ENCODE measurements at places on chromosomes 3 and 15. TPM values are rescaled to one million over a fixed set of nuclear protein-coding genes. Genes with fewer than 3 reads are reported as not detected.
A peak's percentile ranks its signal among the peaks of the same experiment; 100 is the strongest.

Gene APOD
- 756 TPM for total RNA-seq

Gene TRPM1
- not detected for total RNA-seq

DNA sequence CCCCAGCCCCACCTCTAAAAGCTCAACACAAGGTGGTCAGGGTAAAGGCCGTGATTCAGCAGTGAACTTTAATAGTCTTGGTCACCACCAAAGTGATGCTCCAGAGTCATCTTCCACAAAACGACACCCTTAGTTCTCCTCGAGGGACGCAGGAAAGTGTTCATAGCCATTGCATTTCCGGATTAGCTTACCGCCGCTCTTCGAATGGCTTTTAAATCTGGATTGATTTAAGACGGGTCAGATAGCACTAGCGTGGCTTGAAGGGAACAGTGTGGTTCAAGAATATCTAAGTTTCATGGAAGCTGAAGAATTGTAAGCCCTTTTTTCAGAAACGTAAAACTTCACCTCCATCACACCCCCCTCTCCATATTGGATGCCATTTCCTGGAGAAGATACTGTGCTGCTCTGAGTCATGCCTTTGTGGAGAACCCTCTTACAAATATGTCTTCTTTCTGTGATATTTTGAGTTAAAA, 829 bp downstream of the RNF7 start:
- no peak for DNase-seq
- H3K36me3 ChIP-seq = no peaks in the 10 kb centered on the region
- H3K27me3 ChIP-seq = no peaks in the 10 kb centered on the region
- peak overlapping the region; percentile 96 for H3K4me3 ChIP-seq

DNA sequence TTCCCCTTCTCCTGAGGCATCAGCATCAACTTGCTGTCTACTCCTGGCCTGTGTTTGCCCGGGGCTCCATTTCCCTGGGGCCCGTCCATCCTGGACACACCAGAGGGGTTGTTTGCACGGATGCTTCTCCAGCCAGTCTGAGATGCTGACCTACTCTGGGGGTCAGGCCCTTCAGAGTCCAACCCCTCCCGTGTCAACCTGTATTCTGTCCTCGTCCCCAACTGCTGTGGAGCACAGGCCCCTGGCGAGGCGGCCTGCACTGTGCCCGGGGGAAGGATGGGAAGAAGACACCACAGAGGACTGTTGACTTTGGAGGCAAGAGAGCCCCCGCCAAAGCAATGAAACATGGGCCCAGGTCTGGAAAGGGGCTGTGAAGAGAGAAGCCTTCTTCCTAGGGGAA, 25.8 kb downstream of the ALS2CL start:
- H3K27ac ChIP-seq = no peak overlapping the region
- DNase-seq = no peak
- H3K27me3 ChIP-seq = no peaks in the 10 kb centered on the region
- H3K4me1 ChIP-seq = peaks cover 10% of the 10 kb centered on the region
- no peak overlapping the region for H3K4me3 ChIP-seq
- no peaks in the 10 kb centered on the region for H3K36me3 ChIP-seq

- no peak for DNase-seq
- no peak overlapping the region for H3K27ac ChIP-seq
- no peaks in the 10 kb centered on the region for H3K27me3 ChIP-seq
- no peaks in the 10 kb centered on the region for H3K36me3 ChIP-seq
- no peak overlapping the region for H3K4me3 ChIP-seq
- H3K4me1 ChIP-seq = peaks cover 24% of the 10 kb centered on the region
Observed at GRCh38 chr15:69344238-69344637, 45.5 kb downstream of the PAQR5 start.

- DNase-seq = no peak
- no peak overlapping the region for H3K27ac ChIP-seq
- peaks cover 5% of the 10 kb centered on the region for H3K4me1 ChIP-seq
Observed at GRCh38 chr15:51193979-51194378, 99.3 kb upstream of the TNFAIP8L3 start.

DNA sequence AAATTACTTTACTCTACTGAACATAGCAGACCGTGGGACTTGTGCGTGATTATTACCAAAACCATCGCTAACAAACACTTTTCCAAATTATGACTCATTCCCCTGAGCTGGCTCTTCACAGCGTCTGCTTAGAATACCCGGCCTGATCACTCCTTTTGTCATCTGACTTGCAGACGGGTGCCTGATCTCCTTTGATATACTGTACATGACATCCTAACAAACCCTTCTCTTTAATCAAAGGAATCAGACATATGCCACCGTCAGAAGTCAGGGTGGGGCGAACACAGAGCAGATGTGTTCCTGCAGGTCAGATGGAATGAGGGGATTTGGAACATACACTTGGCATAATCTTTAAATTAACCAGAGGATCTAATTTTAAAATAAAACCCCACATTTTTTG, 48.5 kb upstream of the SH3GL3 start:
- no peak overlapping the region for H3K27ac ChIP-seq
- DNase-seq = no peak
- H3K4me1 ChIP-seq = no peaks in the 10 kb centered on the region
- H3K27me3 ChIP-seq = no peaks in the 10 kb centered on the region
- no peak overlapping the region for H3K4me3 ChIP-seq
- H3K36me3 ChIP-seq = no peaks in the 10 kb centered on the region

- no peaks in the 10 kb centered on the region for H3K4me1 ChIP-seq
- H3K36me3 ChIP-seq = no peaks in the 10 kb centered on the region
- H3K27ac ChIP-seq = no peak overlapping the region
- H3K27me3 ChIP-seq = no peaks in the 10 kb centered on the region
- DNase-seq = no peak
Observed at GRCh38 chr3:105347625-105348302, 18.9 kb upstream of the ALCAM start.

- no peak overlapping the region for H3K27ac ChIP-seq
- no peaks in the 10 kb centered on the region for H3K27me3 ChIP-seq
- DNase-seq = no peak
- H3K4me3 ChIP-seq = no peak overlapping the region
- no peaks in the 10 kb centered on the region for H3K4me1 ChIP-seq
Observed at GRCh38 chr3:180296971-180297370, 260.2 kb upstream of the PEX5L start.

DNA sequence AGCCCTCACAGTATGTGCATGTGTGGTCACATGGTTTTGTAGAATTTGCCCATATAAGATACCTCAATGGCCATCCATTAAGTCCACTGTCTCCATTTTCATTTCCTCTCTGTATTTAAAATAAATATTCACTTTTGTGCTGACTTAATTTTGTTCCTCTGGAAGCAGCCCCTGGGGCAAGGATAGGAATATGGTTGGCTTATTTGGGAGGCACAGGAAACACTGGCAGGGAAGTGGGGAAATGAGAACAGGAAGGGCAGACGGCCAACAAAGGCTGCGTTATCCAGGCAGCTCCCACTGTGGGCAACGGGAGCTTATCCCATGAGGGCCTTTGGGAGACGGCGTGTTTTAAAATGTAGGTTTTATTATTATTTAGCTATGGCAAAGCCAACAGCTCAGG, 148.6 kb downstream of the SHQ1 start:
- DNase-seq = peak; percentile 4
- H3K27ac ChIP-seq = no peak overlapping the region
- H3K4me3 ChIP-seq = no peak overlapping the region
- no peaks in the 10 kb centered on the region for H3K27me3 ChIP-seq

GRCh38 chr3:139655909-139656595, 21.7 kb downstream of the NMNAT3 start:
- peaks cover 14% of the 10 kb centered on the region for H3K4me1 ChIP-seq
- peak overlapping the region; percentile 12 for H3K27ac ChIP-seq
- H3K4me3 ChIP-seq = no peak overlapping the region
- no peaks in the 10 kb centered on the region for H3K27me3 ChIP-seq
- DNase-seq = peak; percentile 33

- no peaks in the 10 kb centered on the region for H3K36me3 ChIP-seq
- no peaks in the 10 kb centered on the region for H3K4me1 ChIP-seq
- no peaks in the 10 kb centered on the region for H3K27me3 ChIP-seq
Observed at GRCh38 chr3:26915208-26915607, 292.6 kb downstream of the LRRC3B start.

All from thyroid gland (tissue), 4 donors.